CD4-positive, alpha-beta T cell treated with Interleukin-4 for 4 hours (primary cell): ENCODE measurements at places on chromosomes 12 and 14.

DNA sequence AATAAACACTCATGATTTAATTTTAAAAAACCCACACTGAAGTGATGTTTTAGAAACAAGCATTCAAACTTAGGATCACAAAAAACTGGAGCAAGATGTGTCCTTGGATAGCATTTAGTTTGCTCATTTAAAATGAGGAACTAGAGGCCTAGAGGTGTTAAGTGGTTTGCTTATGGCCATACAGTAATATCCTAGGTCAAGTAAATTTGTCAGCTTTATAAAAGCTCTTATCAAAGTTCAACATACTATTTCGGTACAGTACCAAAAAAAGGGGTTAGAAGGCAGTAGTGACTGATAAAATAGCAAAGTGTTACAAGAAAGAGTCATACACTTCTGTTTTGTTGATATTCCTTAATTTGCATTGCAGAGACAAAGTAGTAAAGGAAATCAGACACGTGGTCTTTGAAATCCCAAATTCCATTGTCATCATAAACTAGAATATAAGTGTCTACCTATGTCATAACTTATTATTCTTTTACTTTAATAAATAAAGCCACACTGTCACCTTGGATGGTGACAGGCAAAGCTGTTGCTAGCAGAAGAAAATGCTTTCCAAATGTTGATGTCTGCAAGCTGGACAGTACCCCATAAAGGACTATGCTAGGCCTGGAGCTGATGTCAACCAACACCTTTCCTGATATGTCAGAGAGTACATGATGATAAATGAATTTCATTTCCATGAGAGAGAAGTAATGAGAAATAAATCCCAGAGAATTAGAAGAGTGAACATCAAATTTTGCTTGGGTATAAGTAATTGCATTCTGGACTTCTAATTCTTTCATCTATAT lies 17.6 kb upstream of the SRP54 start:
- DNase-seq: no peak

DNA sequence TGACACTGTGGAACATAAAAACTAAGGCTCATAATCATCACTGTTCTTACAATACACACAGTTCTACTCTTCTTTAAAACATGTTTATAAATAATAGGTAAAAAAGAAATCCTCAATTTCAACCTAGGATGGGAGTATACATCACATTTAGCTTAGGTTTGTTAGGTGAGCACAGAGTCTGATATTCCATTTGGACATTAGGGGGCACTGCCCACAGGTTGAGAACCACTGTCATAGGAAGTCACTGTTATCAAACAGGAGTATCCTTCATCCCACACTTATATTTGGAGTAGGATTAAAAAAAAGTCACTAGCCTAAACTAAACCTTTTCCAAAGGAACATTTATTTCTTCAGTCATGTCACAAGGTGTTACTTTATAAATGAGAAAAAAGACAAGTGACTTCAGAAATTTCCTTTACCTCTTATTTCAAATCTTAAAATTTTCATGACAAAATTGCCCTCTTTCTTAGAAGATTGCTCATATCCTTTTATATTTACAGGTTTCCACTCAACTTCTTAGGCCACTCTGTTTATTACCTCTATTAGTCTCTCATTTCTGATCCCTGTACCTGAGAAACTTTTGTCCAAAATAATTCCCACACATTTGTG lies 240.6 kb downstream of the CPNE8 start:
- DNase-seq: no peak

- no peak for DNase-seq
Observed at GRCh38 chr14:24260026-24260779, 2.8 kb downstream of the TGM1 start.

GRCh38 chr12:83613586-83614110 lies 926.9 kb downstream of the TMTC2 start:
- no peak for DNase-seq

GRCh38 chr12:76702946-76703345 lies 61.0 kb upstream of the ZDHHC17 start:
- DNase-seq: no peak

DNA sequence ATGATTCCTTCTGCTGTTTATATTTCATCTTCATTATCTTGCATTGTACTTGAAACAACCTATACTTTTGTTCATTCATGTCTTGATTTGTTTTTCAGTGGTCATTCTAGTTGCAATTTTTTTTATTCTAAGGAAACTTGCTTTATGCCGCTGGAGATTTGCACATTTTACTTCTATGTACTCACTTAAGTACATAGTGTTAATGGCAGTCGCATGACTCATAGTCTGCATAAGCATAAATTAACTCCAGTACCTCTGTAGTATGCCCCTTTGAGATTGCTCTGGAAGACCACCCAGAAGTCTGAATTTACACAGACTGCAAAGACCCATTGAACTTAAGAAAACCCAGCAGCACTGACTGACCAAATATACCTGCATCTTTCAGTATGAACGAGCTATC lies 77.0 kb downstream of the MSRB3 start:
- DNase-seq: no peak

DNA sequence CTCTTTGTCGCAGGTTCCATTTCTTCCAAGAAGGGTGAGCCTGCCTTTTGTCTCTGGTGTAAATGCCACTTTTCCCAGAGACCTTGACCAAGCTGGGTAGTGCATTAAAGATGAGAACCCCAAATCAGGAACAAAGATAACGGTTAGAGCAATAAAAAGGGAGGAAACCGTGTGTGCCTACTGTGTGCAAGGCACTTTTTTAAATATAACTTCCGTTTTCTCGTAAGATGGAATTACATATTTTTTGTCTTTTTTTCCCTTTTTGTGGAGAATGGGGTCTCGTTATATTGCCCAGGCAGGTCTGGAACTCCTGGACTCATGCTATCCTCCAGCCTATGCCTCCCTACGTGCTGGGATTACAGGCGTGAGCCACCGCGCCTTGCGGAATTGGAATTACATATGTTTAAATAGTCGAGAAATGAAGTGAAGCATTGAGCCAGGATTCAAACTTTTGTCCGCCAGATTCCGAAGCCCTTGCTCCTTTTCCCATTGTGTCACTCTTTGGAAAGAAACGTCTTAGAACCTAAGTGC lies 506 bp upstream of the NABP2 start:
- no peak for DNase-seq

- no peak for DNase-seq
Observed at GRCh38 chr12:20248646-20249045, 119.7 kb upstream of the PDE3A start.

DNA sequence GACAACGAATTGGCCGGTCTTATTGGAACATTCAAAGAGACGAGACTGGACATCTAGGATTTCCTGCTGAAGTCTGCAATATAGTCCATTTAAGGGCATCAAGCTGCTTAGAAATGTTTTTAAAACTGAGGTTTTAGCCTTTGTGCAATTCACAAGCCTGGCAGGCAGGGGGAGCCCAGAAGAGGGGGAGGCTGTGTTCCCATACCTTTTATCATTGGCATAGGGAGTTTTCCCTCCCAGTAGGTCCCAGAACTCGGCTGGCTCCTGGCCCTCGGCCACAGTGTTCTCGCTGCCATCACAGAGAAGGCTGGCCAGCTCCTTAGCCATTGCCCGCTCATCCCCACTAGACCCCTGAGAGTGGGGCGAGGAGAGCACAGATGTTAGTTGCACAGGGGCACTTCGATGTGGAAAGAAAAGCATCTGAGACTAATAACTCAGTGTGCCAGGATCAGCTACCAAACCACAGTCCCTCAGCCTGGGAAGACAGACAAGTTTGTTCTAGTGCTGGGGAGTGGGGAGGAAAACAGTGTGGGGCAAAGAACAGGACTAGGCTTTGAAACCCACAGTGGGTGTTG lies 15.1 kb downstream of the AVIL start:
- DNase-seq: peak; percentile 31

DNA sequence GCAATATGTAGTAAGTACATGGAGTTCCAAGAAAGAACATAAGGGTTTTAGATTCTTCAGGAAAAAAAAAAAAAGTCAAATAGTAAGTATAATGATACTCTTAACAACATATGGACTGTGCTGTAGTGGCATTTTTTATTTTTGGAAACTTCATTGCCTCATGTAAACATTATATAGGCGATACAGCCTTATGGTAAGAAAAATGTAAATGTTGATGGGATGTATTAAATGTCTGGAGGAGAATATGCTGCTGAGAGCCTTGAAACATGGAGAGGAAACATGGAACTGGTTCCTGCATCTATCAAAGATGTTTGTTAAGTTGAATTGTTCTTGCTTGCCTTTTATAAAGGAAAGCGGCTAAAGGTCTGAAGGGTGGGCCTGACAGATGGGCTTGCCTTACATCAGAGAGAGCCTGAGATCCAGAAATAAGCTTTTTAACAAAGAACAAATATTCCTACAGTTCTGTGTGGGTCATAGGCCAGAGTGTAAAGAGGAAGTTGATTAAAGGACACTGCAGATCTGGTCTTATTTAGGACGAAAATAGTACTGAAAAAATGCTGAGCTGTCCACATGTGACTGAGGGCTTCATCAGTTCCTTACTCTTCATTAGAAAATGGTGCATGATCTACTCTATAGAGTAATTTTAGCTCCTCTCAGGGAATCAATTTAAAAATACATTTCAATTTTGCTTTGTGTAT lies 448.1 kb upstream of the DCN start:
- no peak for DNase-seq

DNA sequence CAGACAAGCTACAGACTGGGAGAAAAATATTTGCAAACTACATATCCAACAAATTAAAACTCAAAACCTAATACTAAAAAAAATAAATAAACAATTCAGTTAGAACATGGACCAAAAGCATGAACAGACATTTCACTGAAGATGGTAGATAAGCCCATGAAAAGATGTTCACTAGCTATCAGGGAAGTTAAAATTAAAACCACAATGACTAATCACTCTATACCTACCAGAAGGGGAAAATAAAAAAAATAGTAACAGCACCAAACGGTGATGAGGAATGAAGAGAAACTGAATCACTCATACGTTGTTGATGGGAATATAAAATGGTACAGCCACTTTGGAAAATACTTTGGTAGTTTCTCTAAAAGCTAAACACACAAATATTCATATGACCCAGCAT lies 31.1 kb upstream of the DHRS7 start:
- DNase-seq: no peak

DNA sequence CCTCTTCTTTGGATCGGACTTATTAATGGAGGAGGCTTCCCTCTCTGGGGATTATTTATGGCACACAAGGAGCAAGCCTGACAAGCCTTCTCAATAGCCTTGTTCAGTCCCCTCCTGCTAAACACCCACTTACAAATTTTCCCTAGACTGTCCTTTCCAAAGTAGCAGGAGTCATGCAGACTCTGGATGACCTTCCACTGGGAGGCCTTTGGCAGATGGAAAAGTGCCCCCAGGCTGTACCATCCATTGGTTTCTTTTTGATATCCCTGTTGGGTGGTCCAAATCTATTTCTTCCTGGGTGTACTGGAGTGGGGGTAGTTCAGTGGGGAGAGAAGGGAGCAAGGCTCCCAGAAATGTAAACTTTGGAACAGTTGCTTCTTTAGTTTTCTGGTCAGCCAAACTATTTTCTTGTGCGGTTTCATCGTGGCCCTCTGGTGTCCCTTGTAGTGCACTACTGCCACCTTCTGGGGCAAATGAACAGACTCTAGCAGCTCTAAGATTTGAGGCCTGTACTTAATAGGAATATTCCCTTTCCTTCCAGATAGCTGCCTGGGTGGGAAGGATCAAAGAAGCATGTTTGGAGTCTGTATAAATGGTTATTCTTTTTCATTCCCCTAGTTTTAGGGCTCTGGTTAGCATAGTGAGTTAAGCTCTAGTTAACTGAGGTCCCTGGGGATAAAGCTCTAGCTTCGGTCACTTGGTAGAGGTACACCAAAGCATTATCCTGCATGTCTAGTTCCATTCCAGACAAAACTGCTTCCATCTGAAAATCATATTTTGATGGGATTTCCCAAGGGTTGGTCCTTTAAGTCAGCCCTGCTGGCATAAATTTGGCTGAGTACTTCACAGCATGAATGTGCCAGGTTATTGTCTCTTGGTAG lies 409.5 kb downstream of the SLC6A15 start:
- no peak for DNase-seq

DNA sequence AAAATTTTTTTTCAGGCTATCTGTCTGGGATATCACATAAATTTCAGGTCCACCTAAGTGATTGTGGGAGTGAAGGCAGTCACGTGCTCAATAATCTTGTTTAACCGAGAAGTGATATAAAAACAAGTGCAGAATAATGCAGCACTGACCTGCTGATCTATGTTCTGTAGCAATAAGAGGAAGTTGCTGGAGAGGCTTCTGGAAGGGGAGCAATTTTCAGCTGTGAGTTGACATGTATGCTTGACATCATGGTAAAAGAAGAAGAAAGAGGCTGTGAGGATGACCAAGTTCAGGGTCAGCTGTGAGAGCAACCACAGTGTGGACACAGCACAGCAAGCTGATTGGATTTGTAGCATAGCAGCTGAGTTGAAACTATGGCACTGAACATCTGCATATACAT lies 172.0 kb upstream of the PELI2 start:
- DNase-seq: no peak

DNA sequence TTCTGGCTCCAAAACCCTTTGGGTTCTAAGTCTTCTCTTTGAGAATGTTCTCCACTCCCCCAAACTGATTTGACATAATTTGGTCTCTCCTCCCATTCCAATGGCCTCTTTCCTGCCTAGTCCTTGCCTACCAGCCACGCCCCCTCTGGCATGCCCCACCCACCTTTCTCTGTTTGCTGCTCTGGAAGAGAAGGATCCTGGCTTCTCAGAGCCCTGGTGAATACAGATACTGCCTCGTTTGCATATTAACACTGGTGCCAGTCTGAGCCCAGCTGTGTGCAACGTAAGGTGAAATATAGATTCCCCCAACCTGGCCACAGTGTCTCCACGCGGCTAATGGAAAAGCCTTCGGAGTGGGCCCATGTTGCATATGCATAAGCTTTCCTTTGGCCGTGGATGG lies 79.7 kb downstream of the PAPOLA start:
- no peak for DNase-seq
